ENCODE measurements at places on chromosomes 1 and 21.
A peak's percentile ranks its signal among the peaks of the same experiment; 100 is the strongest.

GRCh38 chr21:36980280-36981048 is 14.0 kb upstream of the HLCS start:
- DNase-seq, result no peak

- DNase-seq, result no peak
Measured at GRCh38 chr1:231674575-231674974, 48.0 kb downstream of the DISC1 start.

GRCh38 chr1:17274186-17275170 is 25.6 kb downstream of the PADI3 start:
- DNase-seq, result no peak

DNA sequence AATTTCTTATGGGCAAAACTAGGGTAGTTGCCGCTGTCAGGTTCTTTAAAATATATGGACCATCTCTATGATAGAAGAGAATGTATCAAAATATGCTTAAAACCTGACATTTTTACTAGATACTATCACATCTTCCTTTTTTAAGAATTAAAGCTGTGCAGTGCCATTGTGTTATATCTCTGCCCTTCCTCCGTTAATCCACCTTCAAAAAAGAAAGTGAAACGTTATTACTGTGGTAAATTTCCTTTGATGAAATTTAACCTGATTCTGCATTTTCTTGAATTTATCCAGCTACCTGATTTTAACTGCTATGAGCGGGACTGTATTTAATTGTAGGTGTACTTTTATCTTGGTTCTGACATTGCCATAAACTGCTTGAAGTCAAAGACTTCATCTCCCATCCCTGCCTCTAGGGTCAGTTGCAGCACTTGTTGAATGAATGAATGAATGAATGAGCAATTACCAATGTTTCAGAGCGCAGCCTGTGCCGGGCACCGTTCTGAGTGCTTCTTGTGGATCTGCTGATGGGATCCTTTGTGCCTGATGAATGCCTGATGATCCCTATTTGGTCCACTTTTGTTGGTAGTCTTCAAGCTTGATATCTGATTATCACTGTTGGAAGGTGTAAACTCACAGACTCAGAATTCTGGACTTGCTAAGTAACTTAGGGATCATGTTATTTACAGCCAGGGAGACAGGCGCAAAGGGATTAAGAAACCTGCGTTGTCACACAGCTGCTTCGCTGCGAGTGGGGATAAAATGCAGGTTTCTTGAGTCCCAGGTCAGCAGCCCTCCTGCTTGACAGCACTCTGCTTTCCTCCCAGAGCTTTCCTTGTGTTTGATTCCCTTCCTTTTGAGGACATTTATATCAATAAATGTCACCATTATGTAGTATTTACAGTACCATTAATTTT is 30.1 kb downstream of the SMYD2 start:
- no peak for DNase-seq

- DNase-seq, result no peak
Measured at GRCh38 chr1:187306710-187307415, 478.1 kb downstream of the PLA2G4A start.

- no peak for DNase-seq
Measured at GRCh38 chr1:40302475-40302874, 14.6 kb downstream of the COL9A2 start.

DNA sequence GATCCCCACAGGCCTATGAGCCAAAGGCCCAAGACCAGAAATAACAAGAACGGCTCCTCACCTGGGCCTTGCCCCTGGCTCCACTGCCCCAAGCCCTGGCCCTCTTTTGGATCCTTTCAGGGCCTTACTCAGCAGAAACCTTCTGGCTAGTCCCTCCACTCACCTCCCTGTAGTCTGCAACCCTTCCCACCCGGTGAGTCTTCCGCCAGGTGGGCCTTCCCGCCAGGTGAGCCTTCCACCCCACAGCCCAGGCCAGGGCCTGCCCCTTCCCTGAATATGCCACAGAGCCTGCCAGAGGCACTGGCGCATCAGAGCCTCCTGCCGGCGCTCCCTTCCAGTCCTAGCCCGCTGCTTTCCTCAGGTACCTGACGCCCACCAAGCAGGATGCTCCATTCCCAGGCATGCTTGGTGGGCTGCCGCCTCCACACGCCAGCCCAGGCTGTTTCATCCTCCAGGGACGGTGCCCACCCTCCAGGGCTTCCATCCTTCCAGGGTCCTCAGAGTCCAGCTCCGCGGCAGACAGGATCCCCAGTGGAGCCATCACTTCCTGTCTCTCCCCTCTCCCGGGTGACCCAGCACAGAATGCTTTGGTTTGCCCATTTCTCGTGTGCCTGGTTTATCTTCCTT is 20.9 kb downstream of the LHX4 start:
- DNase-seq, result no peak

DNA sequence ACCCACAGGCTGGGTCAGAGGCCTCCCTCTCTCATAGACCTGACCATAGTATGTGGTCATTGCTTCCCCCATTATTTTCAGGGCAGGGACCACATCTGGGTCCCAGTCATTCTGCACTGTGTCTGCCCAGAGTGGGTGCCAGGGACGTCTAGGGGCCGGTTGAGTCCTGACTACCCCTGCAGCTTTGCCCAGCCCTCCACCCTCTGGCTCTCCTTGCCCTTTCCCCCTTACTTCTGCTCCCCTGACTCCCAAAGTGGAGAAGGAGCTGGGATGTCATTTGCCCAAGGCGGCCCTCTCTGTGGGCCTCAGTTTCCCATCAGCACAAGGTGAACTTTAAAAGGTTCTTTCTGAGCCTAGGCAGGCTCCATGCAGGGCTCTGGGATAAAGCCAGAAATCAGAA is 4.3 kb upstream of the TTC22 start:
- no peak for DNase-seq

DNA sequence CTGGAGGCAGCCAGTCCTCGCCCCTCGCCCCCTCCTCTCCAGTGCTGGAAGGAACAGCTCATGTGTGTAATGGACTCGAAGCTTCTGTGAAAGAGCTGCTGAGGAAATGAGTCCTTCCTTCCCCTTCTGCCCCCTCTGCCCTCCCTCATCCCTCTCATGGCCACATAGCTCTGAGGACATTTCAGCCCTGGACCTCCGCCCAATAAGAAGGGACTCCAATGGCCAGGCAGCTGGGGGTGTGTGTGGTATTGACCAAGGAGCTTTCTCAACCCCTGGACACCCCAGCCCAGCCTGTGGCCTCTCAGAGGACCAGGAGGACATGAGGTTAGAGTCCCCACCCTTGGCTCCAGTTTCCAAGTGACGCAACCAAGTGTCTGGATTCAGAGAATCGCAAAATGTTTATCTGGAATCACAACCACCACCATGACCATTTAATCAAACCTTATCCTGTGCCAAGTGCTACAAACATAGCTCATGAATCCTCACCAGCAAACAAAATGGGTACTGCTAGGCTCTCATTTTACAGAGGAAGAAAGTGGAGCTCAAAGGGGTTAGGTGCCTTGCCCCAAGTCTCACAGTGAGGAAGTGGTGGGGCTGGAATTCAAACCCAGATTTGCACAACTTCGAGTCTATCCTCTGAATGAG is 47.8 kb upstream of the ECE1 start:
- DNase-seq, result no peak

DNA sequence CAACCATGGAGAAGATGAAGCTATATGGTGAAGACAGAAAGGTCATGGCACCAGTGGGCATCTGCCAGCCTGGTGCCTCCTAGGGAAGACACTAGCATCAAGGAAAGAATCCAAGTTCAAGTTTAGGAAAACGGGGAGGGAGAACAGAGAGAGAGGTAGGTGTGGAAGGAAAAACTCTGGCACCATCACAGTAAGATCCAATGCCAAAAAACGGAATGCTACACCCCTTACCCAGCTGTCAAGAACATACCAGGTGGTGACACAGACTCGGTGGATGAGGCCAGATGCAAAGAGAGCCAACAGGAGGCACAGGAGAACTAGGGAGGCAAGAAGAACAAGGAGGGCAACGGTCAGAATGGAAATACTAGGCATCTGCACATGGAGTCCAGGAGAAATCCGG is 3.6 kb downstream of the KRTCAP2 start:
- DNase-seq, result no peak

GRCh38 chr1:39877231-39877778 is 6.0 kb downstream of the TRIT1 start:
- DNase-seq, result no peak

GRCh38 chr1:173276922-173277800 is 70.0 kb upstream of the TNFSF4 start:
- DNase-seq, result no peak

DNA sequence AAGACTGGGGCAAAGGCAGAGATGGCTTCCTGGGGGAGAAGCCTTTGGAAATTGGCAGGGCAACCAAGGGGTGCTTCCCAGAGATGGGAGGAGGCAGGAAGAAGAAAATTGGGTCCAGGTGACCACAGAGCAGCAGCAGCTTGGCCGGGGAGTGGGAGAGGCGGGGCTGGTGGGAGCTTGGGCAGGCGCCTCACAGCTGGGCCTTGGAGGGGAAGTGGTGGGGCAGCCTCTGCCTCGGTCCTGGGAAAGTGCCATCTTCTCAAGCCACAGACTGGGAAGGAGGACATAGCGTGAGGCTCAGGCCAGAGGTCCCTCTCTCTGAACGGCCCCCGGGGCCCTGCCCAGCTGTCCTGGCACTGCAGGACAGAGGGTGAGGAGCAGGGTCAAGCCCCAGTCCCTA is 24.0 kb upstream of the WASF2 start:
- no peak for DNase-seq

DNA sequence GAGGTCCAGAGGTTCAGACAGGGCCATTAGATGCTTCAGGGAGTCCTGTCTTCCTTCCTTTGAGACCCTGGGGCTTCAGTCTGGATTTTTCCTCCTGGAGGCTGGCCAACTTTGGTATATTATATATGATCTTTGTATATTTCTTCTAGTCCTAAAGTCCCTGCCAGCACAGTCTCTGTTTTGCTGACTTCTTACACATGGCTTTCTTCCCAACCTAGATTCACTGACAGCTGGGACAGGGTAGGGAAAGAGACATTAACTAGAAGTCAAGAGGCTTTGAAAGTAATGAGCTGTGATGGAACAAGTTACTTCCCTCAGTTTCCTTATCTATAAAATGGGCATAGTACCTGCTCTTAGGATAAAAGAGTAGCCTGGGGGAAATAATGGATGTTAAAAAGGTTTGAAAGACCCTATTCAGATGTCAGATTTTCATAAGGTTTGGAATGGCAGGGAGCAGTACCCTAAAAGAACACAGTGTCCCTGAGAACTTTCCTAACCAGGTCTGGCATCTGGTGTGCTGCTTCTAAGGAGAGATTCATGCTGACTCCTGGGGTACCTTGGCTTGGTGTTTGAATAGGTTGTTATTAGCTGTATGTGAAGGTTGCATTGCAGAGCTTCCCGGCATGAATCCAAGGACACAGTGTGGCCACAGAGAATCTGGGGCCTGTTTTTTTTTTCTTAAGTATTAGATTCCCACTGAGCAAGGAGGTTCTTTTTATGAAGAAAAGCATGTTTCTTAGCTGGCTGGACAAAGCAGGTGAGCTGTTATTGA is 47.6 kb downstream of the RASSF5 start:
- DNase-seq, result no peak

DNA sequence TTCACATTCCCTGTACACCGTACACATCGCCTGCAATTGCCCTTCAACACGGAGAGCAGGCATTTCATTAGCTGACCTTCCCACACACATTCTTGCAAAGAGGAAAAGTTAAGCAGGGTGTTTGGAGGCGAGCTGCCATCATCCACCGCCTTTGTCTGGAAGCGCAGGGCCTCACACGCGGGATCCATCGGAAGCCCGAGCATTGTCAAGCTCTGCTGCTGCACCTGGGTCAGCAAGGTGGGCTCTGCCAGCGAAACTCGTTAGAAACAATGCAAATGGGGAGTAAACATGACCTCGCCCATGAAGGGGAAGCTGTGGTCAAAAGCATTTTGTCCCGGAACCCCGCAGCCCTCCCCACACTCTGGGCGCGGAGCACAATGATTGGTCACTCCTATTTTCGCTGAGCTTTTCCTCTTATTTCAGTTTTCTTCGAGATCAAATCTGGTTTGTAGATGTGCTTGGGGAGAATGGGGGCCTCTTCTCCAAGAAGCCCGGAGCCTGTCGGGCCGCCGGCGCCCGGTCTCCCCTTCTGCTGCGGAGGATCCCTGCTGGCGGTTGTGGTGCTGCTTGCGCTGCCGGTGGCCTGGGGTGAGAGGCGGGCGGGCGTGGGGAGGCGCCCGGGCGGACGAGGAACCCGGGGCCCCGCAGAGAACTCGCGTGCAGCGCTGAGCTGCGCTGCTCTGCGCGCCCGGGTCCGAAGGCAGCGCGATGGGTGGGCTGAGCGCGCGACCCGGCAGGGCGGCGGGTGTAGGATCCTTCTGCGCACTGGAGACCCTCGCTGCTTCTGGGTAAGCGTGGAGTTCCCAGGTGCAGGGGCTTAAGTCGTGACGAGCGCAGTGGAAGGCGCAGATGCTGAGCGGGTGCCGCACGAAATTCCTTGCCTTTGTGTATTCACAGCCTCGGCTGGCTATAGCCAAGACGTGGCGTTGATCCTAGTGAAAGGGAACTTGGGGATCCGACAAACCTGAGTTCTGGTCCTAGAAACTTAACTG is at the start of gene CR1:
Gene CR1 (plus strand): TSS at position 357 of the 992 bp plus-strand sequence. CDS start 111 bp downstream, at position 468.
- peak; percentile 26 for DNase-seq

- no peak for DNase-seq
Measured at GRCh38 chr1:239197871-239198270, 188.5 kb upstream of the CHRM3 start.

- no peak for DNase-seq
Measured at GRCh38 chr1:63342402-63342801, 20.0 kb downstream of the FOXD3 start.

Data from stimulated activated CD8-positive, alpha-beta memory T cell treated with anti-CD3 and anti-CD28 coated beads, Interleukin-7, amount 100 ng/mL, for 4 hours (primary cell).